Omental fat pad (tissue), 4 donors: ENCODE measurements at places on chromosomes 12 and 14.

DNA sequence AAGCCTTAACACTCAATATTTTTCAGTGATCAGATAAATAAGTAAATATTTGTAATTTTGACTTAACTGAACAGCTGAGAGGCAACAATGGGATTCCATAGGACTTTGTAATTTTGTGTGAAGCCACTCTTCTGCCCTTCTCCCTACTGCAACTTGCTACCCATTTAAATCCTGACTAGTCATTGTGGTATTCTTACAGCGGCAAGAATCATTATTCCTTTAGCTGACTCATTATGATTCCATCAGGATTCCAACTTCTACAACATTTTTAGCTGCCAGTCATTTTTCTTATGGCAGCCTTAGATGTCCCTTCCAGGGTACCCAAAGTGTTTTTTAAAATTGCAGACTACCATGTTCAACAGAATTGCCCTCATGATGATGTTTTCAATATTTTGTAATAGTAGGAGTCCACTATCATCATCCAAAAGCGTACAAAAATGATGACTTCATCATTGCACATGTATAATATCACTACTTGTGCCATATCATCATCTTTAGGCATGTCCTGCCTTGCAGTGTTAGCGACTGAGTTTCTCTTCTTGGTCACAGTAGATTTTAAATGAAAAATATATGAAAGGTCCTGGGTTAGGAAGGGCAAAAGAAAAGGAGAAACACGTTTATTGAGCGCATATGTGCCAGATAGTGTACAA is 5.1 kb upstream of the MAGOHB start:
- no peak for DNase-seq

DNA sequence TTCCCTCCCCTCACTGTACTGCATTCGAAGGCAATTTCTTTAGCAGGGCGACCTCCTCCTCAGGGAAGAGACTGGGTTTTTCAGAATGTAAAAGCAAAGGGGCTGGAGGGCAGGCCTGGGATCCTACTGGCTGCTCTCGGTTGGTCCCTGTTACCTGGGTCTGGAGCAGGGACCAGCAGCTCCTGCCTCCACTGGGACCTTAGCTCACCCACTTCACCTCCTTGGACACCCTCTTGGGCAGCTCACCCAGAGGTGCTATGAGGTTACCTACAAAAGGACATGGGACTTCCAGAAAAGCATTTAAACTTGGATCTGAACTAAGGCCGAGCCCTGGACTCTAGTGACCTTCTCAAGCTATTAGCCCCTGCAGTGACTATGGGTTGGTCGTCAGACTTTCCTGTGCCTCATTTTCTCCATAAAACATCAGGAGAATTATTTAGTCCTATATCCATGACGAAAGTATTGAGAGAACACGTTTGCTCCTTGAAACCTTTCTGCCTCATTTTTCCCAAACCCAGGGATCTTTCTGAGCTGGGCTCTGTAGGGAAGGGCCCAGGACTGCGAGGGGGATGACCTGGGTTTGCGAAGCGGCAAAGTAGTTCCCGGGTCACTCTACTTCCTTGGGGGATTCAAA is 65.0 kb downstream of the FBXL14 start:
- DNase-seq, result no peak

- DNase-seq, result no peak
Observed at GRCh38 chr14:72451054-72451972, 442.6 kb downstream of the DPF3 start.

- no peak for DNase-seq
Observed at GRCh38 chr14:55758796-55759195, 178.8 kb downstream of the KTN1 start.

DNA sequence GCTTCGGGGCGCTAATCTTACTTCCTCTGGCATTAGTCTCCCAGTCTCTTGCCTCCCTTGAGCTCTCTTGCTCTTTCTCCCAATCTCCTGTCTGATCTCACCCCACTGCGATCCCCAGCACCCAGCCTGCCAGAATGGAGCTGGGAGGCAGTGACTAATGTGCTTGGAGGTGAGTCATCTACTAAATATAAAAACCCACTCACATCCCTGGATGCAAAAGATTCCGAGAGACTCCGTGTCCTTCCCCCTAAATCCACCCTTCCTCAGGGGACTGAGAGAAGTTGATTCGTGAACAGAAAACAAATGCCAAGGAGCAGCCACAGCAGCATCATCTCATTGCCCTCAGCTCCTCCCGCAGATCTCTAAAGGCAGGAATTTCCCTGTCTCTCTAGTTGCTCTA is 45.7 kb upstream of the KCNA5 start:
- DNase-seq, result no peak

GRCh38 chr14:36556811-36557433 is 25.5 kb downstream of the NKX2-8 start:
- DNase-seq, result no peak

DNA sequence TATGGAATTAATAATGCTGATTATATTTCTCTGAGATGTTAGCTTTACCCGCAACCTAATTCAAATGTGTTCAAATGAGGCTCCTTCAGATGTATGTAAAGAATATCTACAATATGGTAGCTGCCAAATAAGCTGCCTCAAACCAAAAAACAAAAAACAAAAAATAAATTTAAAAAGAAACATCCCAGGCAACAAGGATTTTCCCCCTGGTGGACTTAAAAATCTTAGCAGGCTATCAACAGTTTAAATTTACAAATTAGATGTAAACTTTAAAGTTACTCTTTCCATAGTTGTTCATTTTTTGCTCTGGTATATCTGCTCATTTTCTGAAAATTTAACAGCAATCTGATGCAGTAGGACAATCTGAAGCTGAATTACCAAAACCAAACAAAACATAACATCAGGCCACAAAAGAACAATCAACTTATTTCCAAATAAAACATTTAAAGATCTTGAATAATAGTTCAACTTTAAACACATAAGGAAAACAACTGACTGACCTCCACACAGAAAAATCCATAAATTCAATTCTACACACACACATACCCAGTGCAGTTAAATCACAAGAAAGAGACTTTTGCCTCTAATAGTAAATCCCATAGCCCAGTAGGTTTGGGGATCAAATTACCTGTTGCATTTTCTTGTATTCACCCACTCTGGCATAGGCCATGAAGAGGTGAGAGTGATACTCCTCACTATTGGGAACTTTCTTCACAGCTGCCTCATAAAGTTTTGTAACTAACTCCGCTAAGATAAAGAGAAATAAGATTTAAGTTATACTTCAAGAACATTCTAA is 21.3 kb downstream of the NAA25 start:
- no peak for DNase-seq

DNA sequence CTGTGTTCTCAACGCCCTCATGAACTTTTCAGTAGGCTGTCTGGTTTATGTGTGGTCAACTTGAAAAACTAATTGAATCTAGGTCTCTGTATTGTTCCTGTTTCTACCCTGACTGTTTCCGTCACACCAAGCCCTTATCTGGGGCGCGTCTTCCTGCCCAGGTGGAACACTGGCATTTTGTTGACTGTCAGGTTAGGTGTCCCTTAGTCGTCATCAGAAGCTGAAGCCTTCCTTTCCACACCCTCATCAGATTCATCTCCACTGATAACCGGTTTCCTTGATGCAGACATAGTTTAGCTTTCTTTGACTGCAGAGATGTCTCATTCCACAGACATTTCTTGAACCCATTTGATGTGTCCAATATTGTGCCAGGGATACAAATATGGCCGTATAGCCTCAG is 96.5 kb downstream of the DUSP16 start:
- DNase-seq, result no peak
